ENCODE measurements at places on chromosomes 4 and X. TPM values are rescaled to one million over a fixed set of nuclear protein-coding genes. Genes with fewer than 3 reads are reported as not detected.

The KLHL34 gene
- not detected for total RNA-seq

The STARD8 gene
- 33.3 TPM for total RNA-seq

The GAB3 gene
- total RNA-seq = 6.5 TPM

The MAMLD1 gene
- total RNA-seq = 0.22 TPM

The UBQLN2 gene
- 3.8 TPM for total RNA-seq

The GLUD2 gene
- total RNA-seq = 0.79 TPM

The CXorf49 gene
- not detected for total RNA-seq

The USP17L11 gene
- not detected for total RNA-seq

The LANCL3 gene
- under 0.01 TPM for total RNA-seq

The USP17L17 gene
- not detected for total RNA-seq

All from lung microvascular endothelial cell (primary cell).